HT-29 (cell line): ENCODE measurements at places on chromosomes 7 and 10.
A peak's percentile ranks its signal among the peaks of the same experiment; 100 is the strongest.

DNA sequence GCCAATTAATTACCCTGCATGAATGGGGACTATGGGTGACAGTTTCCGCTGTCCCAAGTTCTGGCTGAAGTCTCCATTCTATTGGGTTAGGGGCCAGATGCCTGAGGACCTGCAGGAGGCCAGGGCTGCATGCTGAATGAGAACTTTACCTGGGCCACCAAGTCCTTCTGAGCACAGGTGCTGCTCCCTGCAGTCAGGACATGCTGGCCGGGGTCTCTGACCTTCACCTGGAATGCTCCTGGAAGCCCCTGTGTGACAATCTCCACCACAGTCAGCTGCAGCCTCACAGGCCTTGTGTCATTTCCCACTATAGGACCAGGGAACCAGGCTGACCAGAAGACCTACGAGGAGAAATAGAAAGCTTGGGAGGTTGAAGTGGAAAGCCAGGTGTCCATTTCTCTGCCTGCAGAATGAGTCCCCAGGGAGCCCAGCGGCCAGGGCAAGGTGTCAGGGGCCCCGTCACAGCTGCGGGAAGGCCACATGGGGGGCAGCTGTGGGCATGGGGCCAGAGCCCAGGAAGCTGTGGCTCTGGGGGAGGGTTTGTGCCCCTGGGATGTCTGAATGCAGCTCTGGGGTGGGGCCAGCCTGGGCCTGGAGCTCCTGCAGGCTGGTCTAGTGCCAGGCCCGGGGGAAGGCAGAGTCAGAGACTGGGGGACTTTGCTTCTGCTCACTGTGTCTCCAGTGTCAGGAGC, 5.6 kb upstream of the GIMAP8 start:
- DNase-seq, result no peak

DNA sequence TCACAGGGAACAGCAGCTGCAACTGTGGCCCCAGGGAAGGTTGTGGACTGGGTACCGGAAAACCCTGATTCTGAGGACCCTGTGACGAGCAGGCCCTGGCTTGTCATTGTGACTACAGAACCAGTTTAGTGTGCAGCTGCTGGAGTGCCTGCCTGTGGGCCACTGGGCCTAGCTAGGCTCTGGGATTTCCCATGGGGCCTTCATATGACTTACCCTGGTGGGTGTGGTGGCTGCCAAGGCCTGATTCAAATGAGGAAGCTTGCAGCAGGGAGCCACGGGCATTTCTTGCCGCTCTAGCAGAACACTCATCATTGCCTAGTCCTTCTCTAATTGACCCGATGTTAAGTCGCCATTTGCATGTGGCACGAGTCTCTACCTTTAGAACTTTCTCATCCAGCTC, 14.7 kb upstream of the CAMK2G start:
- DNase-seq, result peak; percentile 32

GRCh38 chr7:96578606-96579005, 131.0 kb downstream of the SEM1 start:
- DNase-seq, result no peak

GRCh38 chr10:15859509-15859905, 800 bp downstream of the MINDY3 start:
- DNase-seq, result no peak

GRCh38 chr7:79893991-79894390, 240.6 kb upstream of the GNAI1 start:
- no peak for DNase-seq

DNA sequence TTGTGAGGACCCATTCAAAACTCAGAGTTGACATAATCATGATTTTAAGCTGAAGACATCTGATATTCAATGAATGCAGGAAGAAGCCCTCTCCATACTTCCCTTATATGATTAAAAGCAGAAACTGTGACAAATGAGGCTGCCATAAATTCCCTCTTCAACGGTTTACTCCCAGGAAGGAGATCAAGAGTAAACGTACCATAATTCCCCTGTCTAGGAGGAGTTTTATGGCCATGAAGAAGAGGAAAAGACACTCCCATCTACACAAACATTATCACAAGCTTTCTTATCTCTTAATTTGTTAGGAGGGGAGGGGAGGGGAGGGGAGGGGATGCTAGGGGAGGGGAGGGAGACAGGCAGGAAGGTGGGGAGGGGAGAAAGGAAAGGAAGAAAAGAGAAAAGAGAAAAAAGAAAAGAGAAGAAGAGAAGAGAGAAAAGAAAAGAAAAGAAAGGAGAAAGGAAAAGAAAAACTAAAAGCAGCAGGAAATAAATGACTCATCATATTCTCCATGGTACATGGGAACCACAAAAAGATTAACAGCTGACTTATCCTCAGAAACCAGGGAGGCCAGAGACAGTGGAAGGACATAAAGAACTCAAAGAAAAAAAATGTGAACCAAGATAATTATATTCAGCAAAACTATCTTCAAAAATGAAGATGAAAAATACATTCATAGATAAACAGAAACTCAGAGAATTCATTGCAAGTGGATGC, 121.6 kb downstream of the ALOX5 start:
- no peak for DNase-seq

- DNase-seq, result no peak
Measured at GRCh38 chr10:73366381-73367298, 8.0 kb upstream of the CFAP70 start.

DNA sequence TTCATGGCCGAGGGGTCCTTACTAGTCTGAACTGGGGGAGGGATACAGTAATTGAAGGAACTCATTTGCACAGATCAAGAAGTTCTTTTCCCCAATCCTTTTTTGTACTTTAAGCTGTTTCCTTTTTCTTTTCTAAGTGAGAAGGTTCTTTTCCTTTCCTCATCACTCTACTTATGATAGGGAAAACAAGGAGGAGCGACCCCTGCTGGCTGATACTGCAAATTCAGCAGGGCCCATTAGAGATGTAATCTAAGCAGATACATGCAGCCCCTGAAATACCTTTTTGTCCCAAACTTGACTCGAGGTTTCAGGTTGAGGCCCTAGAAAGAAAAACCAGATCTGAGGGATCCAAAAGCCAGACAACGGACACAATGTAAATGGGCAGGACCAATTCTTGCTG, 305.5 kb downstream of the DNAJB9 start:
- DNase-seq, result peak; percentile 54

GRCh38 chr10:130509881-130510689, 373.9 kb downstream of the GLRX3 start:
- no peak for DNase-seq

DNA sequence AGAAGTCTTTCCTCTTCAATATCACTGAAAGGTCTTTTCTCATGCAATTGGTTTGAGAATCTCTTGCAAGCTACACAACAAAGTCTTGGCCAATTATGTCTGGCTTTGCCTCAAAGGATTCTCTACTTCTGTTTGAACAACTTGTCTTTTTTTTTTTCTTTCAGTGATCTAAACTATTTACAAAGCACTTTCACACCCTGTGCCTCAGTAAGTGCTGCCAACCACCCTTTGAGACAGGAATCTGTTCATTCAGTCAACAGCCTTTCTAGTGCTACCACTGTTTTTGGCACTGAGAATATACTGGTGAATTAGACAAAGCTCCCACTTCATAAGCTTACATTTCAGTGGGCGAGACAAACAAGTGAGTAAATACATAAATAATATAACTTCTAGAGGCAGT, 26.9 kb upstream of the SDK1 start:
- no peak for DNase-seq

DNA sequence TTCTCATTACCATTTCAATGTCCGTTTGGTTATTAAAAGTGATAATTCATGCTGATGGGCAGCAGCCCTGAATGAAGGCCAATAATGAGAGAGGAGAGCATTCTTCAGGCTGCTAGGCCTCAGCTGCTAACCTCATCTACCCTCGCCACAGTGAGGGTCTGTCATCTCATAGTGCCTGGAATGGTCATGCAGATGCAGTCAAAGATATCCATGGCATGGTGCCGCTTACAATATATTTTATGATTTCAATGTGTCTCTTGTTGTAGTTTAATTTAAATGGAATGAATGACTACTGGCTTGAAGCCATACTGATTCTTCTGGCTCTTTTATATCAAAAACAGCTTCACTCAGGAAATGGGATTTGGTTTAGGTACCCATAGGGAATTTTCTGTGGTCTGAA, 126.9 kb downstream of the SLC16A9 start:
- no peak for DNase-seq

GRCh38 chr7:44569959-44570358, 3.7 kb downstream of the DDX56 start:
- DNase-seq, result no peak

- DNase-seq, result peak; percentile 66
Measured at GRCh38 chr7:122886357-122887081, at the start of gene CADPS2. Gene CADPS2 (minus strand): TSS chr7:122886460. CDS start chr7:122886337, 123 bp downstream.

DNA sequence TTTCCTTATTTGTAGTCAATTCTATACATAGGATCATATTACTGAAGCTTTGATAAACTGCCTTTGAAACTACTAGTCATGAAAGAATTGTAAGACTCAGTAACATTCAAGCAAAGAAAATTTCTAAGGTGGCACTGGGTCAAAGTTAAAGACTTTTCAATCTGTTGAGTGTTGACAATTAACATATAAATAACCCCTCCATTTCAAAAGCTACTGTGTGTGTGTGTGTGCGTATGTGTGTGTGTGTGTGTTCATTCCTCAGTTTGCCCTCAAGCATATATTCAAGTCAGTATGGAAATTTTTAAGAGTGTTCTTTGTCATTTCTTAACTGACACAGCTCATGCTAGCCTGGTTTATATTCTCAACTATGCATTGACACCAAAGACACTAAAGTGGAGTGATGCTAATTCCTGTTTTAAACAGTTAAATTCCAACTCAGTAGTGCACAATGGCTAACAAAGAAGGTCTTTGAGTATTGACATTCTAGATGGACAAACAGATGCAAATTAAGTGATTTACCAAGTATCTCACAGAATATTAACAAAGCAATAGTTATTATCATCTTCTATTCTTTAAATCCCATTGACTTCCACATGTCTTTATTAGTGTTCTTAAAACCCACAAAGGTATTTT, 314.8 kb upstream of the GRM3 start:
- no peak for DNase-seq

- DNase-seq, result no peak
Measured at GRCh38 chr10:24894309-24894708, 58.1 kb downstream of the PRTFDC1 start.

DNA sequence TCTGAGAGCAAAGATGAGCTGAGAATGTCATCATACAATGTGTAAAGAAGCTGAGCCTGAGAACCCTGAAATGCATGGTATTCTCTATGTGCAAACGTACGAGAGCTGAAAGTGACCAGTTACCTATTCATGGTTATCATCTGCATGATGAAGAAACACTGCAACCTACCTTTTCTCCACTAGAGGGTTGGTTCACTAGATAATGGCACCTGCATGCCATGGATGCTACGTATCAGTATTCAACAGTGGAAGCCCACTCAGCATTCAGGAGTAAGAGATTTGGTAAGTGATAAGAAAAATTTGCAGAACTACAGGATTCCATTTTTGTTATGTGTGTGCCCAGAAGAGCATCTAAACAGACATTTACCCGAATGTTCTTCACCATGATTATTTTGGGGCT, 145.4 kb downstream of the PTPRN2 start:
- peak; percentile 56 for DNase-seq

DNA sequence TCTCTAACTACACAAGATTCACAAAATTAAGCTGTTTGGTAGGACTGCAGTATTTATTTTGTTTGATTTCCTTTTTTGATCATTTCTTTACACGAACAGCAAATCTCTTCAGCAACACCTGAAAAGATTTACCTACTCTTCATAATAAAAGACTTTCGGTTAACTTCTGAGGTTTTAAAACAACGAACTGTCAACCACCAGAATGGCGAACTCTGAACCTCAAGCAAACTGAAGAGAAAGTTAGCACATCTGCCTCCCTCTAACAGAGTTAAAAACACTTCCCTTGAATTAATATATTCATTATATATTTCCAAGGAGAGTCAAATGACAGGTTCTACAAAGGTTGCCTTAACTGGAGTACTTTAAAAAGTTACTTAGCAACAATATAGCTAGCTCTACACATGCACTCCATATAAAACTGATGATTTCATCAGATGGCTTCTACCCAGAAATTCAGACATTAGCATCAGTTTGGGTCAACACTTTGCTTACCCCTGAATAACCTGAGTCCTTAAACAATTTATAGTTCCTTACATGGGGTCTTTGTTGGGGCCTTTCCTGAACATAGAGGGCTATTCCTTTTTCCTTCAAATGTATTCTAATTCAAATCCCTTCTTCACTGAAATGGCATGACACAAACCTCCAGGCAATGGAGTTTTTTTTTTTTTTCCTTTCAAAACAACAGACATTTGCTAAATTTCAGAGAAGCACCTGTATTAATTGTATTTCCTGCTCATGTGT, 118.3 kb downstream of the SEM1 start:
- no peak for DNase-seq

GRCh38 chr7:83649701-83650100, 762 bp upstream of the SEMA3E start:
- peak; percentile 12 for DNase-seq

DNA sequence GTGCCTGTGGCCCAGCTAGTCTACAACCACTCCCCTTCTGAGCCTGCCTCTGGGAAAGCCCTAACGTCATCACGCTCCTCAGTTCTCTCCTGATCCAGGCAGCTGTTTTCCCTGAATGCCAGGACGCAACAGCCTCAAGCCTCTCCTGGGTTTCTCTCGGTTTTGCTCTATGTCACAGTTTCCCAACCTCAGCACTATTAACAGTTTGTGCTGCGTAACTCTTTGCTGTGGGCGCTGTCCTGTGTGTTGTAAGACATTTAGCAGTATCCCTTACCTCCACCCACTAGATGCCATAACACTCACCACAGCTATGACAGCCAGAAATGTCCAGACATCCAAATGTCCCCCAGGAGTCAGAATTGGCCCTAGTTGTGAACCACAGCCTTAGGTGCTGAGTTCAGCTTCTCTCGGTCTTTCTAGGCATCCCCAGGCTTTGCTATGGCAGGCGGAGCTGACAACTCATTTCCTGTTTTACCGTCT, 226.3 kb upstream of the NPVF start:
- DNase-seq, result no peak

DNA sequence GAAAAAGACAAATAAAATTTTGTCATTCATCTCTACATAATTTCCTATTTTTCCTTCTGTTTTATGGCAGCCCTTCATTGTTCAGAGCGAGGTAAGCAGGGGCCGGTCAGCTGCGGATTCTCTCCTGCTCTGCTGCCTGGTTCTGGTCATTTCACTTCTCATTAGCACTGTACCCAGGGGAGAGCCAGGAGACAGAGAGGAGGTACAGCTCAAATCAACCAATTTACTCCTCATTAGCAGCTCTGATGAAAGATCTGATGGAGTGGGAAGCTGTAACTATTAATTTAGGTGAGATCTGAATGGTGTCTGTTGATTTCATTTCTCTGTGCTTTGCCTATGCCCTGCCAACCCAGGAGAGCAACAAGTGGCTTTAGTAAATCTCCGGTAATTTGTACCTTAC, 241.5 kb upstream of the PFKP start:
- DNase-seq, result no peak

DNA sequence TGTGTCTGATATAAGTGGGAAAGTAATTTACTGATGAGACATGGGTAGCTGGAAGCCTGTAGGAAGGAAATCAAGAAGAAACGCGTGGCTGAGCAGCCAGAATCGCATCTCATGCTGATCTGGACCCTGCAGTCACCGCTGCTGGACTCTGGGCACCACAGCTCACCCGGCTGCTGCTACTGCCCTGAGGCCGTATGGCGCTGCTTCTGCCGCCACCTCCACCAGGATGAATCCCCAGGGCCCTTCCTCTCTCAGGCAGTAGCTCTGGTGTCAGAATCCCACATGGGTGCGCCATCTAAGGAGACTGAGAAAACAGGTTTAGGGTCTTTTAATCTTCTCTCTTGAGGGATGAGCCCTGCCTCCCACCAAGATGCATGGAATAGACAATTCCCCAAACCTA, 70.3 kb upstream of the AGK start:
- no peak for DNase-seq

- DNase-seq, result no peak
Measured at GRCh38 chr10:104501864-104502579, 139.1 kb upstream of the SORCS3 start.

- DNase-seq, result no peak
Measured at GRCh38 chr10:50528206-50528605, 95.5 kb downstream of the SGMS1 start.
